ENCODE measurements at places on chromosomes 5 and 9. TPM values are rescaled to one million over a fixed set of nuclear protein-coding genes. Genes with fewer than 3 reads are reported as not detected.

GARNL3 gene
- 51.1 TPM for total RNA-seq

PALM2AKAP2 gene
- total RNA-seq = 22.3 TPM

SIT1 gene
- 0.30 TPM for total RNA-seq

ERCC6L2 gene
- 91.1 TPM for total RNA-seq

FGD3 gene
- total RNA-seq = 5.9 TPM

NUTM2G gene
- not detected for total RNA-seq

- DNase-seq = no peak
Observed at GRCh38 chr9:111632060-111632459, 926 bp downstream of the DNAJC25 start.

DNA sequence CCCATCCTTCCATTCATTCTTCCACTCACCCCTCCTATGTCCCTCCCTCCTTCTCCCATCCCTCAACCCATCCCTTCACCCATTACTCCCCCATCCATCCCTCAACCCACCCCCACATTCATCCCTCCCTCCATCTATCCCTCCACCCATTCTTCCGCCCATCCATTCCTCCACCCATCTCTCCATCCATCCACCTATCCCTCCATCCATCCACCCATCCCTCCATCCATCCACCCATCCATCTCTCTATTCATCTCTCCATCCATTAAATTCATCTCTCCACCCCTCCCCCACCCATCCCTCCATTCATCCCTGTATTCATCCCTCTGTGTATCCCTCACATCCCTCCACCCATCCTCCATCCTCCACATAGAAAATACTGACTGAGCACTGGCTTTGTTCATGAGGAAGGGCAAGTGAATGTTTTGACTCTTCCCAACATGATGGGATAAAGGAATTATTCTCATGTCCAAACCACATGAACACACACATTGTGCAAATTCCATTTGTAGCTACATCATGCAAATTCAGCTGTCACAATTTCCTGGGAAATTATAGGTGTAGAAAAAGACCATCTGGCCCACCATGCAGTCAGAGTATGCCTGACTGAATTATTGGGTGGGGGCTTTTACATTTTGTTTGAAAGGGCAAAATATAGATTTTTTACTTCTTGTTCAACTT is 6.9 kb upstream of the VAV2 start:
- DNase-seq = peak; percentile 24

DNA sequence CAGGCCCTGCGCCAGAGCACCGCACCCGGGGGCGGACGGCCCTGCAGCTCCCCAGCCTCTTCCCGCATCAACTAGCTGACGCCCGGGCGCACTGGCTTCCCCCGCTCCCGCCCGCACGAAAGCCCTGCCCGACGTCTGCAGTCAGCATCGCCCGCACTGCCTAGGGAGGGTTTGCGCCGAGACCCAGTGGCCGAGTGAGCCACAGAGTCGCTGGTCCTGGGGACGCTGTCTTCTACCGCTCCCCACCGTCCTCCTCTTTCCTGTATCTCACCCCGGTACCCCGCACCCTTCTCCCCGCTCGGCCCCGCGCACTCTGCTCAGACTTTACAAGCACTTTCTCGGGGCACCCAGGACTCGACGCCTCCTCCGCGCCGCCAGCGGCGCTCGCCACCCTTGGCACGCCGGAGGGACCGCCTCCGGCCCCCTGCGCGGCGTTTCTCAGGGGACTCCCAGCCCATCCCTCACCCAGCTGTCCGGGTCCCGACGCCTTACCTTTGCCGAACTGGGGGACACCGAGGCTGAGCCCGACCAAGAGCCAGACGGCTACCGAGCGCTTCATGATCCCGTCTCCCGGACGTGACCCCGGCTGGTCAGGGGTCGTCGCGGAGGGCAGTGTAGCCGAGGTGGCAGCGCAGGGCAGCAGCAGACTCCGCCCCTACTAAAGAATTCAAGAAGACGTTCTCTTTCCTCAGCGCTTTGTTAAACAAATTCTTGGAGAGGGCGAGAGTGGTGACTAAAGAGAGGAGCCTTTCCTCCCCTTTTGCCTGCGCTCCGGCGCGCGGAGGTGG is 670 bp downstream of the EDIL3 start:
- DNase-seq = no peak

DNA sequence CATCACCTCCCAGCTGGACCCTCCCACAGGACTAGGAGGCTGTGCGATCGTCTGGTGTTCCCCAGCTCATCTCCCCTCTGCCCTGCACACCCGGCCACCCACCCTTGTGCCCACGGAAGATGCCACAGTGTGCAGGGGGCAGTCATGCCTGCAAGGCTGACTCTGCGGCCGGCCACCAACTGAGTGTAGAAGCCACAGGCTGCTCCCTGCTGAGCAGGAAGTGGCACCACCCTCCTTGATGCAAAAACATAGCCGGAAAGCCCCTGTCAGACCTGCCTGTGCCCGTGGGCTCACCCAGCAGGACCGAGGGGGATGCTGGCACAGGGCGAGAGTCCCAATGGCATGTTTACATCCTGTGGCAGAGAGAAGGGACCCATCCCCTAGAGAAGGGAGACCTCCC is 40.3 kb upstream of the SLC12A7 start:
- no peak for DNase-seq

DNA sequence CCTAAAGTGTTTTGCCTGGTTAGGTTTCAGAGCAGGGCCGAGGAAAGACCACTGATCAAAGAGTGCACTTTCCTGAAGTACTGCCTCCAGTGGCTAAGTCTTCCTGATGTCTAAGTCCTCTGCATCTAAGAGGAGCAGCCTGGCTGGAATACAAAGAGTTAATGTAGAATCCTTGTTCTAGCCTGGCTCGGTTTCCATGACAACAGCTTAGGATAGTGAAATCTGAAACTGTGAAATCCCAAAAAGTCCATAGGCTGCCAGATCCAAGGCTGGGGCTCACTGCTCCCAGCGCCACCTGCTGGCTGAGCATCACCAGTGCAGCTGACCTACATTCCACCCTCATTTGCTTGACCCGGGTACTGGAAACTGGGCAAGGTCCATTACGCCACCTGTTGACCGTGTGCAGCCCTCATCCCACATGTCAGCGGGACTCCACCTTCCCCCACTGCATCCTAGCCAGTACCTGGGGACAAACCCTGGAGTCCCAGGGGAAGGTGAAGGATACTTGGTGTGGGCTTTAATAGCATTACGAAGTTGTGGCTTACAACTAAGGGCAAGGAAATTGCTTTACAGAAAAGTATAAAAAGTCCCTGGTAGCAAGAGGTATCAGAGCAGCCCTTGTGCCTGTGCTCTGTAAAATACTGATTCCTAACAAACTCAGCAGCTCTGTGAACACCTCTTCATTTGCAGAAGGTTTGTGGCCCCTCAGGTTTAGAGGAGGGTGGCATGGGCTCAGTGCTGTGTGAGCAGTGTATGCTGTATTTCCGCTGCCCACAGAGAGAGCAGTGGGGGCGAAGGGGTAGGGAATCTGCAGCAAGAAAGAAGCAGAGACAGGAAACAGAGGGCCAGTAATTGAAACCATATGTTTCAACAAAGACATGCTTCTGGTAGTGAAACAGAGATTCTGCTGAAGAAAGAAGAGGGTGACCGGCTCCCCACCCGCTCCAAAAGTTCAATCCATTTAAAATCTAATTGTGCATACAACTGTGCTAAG is 36.0 kb downstream of the PCDHGC5 start:
- peak; percentile 99 for DNase-seq

DNA sequence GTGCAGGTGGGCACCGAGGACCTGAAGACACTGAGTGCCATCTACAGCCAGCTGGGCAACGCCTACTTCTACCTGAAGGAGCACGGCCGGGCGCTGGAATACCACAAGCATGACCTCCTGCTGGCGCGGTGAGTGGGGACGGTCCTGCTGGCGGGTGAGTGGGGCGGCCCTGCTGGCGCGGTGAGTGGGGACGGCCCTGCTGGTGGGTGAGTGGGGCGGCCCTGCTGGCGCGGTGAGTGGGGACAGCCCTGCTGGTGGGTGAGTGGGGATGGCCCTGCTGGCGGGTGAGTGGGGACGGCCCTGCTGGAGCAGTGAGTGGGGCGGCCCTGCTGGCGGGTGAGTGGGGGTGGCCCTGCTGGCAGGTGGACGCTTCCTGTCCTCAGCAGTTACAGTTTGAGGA is 7.2 kb downstream of the GPSM1 start:
- DNase-seq = no peak
